NCI-H1930 (cell line): ENCODE measurements at places on chromosomes 5 and 9.

DNA sequence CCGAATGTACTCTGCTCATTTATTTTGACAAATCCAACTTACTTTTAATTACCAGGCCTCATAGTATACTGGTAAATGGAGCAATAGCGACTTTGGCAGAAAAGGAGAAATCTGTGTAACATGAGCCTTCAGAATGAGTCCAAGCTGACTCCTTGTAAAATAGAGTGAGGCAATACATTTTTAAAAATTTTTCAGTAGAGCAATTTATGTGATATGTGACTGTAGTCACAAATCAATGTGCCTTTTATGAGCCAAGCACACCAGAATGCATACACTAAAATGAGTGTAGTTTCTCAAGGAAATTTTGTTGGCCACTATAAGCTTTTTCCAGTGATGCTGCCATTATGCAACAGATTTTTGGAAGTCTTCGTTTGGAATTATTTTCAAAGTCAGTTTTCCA, 73.8 kb downstream of the SNCAIP start:
- no peak for DNase-seq

DNA sequence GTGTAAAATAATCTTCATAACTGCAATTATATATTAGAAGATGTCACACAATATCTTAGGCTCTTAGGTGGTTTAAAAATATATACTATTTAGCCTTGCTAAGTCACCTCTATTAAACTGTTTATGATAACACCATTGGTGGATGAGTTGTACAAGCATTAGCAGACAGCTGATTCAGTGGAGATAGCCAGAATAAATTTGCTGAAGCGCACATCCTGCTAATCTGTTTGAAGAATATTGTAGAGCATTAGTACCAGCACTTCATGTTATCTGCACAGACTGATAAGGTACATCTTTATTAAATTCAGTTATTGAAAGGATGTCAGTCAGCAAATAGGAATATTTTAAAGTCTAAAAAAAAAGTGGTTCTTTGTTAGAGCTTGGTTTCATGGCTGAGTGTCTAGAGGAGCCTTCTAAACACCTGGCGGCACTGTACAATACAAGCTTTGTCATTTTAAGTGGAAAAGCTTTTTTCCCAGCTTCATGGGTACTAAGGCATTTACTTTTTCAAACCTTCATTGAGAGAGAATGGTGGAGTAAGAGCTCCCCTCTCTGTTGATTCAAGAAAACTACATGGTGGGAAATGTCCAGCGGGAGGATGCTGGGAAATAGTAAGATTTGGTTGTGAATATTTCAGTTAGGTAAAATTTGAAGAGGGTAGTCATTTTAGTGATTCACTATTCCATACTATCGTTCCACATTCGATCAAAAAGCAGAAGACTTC, 275.1 kb downstream of the SLF1 start:
- no peak for DNase-seq

DNA sequence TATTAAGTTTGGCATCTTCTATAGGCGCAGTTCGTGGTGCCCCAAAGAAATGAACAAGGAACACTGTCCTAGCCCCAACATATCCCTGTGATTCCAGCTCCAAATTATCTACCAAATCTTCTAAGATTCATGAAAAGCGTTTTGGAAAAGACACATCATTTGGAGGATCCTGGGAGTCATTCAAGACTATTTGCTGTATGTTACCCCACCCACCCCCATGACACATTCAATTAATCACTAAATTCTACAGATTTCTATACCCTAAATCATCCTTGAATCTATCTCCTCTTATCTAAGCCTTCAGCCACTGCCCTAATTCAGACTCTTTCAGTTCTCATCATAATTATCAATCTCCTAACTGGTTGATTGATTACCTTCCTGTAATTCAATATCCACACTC, 5.5 kb upstream of the RUSC2 start:
- DNase-seq = no peak

GRCh38 chr9:95499046-95499676, 17.6 kb downstream of the PTCH1 start:
- no peak for DNase-seq

DNA sequence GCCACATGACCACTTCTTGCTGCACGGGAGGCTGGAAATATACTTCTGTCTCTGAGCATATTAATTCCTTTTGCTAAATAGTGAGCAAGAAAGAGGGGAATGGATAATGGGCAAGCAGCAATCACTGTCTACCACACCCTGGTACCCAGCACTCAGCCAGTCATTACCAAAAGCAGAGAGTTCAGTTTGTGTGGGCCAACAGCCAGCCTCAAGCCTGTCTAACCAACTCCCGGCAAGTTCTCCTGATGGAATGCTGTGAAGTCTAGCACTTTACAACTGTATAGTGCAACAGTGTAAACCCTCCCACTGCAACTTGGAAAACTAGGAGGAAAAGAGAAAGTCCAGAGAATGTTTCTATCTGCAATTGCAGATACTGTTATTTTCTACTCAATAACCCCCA, 47.8 kb downstream of the PLK2 start:
- no peak for DNase-seq

DNA sequence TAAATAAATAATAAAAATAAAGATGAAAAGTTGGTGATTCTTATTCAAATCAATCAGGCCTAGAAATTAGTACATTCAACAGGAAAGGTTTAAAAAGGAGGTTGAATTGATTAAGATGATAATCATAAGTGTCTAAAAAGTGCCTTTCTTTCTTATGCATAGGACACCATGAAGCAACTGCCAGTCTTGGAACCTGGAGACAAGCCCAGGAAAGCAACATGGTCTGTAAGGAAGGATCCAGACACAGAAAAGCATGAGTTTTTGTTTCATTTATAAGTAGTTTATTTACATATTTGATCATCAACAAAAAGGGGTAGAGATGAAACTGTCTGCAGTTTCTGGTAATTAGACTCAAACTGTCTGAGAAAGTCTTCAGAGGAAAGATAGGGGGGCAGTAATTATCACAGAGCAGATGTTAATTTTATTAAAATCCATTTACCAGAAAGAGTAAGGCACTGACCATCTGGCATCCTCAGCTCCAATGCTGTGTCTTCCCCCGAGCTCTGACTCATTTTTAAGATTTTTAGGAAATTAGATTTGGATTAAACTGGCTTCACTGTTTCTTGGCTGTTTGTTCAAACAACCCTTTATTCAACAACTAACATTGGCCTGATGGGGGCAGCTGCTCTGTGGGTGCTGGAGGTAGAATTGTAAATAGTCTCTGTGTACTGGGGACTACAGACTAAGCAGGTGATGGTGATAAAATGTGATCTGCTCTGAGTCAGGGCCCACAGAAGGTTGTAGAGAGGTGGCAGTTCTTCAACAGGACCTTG, 2.7 kb downstream of the RABEPK start:
- no peak for DNase-seq

- no peak for DNase-seq
Observed at GRCh38 chr9:113581865-113582697, 118.6 kb downstream of the RGS3 start.

DNA sequence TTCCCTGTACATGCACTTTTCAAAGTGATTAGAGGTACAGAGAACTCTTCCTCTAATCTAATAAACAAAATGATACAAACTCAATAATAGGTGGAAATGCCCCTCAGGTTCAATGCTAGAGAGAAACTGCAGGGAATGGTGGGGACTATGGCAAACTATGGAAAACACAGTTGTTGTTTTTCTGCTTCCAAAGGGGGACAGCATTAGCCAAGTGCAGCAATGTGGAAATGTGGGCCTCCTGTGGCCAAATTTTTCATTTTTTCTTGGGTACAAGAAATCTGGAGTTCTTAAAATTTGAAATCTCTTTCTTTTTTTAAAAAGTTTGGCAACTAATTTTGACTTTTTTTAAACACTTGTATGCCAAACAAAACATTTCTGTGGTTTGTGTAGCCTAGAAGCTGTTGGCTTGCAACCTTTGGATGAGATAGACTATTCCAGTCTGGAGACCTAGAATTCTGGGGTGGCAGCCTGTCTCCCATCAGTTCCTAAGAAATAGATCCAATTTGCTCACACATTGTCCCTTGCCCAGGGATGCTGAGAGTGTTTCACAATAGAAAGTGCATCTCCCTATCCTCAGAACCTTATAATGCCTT, 218.6 kb downstream of the PAPPA start:
- DNase-seq = no peak

DNA sequence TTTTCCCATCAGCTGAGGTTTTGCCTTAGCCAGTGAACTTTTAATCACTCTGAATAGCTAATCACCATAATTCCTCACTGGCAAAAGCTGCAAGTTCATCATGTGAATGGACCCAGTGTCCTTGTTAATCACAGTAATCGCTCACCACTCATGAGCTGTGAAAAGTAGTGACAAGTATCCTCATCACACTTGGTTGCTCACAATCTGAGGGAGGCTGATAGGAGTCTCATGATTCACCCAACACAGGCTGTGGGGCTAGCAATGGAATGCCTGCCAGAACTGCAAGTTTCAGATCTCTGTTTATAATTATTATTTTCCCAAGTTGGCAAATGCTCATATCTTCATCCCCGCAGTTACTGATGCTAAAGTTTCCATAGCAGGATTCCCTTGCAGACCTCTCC, 467.2 kb downstream of the KIF4B start:
- no peak for DNase-seq

DNA sequence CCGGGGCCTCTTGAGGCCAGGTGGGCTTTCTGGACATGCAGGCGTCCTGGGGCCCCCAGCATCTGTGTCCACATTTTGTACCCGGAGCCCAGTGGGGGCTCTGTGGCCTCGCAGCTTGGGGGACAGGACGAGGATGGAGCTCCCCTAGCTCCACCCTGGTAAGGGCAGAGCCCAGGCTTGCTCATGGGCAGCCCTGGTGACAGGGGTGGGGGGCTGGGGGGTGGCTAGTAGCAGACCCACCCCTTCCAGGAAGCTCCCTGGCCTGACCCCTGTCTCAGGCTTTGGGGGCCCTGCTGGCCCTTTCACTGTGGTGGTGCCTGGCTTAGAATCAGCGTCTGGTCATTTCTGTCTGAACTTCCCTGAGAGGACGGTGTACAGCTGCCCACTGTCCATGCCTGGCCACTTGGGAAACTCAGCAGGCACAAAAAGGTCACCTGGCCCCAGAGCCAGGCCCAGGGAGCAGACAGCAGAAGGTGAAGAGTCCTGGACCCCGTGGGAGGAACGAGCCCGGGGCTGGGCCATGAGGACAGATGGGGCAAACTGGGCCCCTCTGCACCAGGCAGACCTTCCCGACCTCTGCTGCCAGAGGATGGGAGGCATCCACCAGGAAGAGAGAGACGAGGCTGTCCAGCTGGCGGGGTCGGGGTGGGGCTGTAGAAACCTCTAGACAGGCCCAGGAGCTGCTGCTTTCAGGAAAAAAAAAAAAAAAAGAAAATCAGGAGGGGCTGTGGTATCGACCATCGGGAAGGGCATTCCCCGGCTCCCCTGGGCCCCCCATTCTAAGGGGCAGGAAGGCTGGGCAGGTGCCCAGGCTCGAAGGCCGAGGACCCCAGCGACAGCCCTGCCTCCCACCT, 52.8 kb downstream of the EXD3 start:
- DNase-seq = no peak

- no peak for DNase-seq
Observed at GRCh38 chr5:69300537-69301203, 31.9 kb downstream of the CCDC125 start.

GRCh38 chr9:33659921-33660320, 135.4 kb upstream of the PRSS3 start:
- no peak for DNase-seq

DNA sequence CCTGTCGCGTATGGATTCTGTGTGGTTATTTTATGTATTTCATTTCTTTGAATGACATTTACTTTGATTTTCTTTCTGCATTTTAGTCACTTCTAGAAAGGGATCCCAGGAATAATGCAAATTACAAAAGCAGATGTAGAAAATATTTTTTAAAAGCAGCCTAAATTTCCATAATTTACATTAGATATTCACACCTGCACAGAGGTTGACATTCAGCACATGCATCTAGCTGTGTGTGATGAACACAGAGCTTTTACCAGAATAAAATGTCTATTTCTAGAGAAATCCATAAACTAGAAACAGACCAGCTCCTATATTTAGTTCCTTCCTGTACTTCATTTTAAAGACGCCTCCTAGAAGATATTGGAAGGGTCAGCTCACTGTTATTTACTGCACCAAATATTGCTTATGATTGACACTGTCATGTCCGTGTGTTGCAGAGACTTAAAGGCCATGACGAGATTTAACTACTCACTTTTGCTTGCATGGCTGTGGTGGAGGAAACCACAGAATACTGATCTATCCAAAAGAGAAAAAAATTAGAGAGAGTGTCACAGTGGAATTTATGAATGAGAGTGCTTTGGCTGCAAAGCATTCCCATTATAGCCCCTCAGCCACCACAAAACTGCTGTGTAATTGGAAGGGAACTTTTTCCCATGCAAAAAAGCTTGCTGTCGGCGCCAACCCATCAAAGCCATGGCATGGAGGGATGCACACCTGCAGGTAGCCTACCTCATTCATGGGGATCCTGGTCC, 58.1 kb downstream of the EBF1 start:
- no peak for DNase-seq

GRCh38 chr9:130448771-130449603, 4.2 kb downstream of the ASS1 start:
- DNase-seq = no peak

DNA sequence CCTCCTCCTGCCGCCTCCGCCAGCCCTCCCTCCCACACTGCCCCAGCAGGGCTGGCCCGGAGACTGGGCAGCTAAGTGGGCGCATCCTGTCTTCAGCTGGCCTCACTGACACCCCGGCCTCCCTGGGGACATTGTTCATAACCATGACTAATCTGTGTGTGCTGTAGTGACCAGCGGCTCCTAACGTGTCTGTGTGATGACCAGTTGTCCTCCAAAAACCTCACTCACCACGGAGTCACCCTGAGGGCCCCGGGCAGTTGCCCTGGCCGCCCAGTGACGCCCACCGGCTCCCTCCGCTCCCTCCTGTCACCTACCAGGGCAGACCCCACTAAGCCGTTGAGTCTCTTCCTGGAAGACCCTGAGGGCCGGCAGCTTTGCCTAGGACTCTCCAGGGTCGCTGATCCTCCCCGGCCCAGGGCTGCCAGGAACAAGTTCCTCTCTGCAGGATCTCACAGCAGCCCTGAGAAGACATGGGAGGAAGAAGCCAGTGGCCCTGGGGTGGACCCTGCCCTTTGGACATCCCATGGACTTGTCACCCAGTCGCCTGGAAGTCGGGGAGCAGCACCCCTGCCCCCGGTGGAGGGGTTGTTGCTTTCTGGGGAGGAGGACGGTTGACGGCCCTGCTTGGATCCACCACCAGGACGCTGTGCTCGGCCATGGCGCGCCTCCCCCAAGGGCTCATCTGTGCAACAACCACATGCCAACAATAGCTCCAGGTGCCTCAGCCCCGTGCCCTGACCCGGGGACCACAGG, 110.2 kb upstream of the LMX1B start:
- no peak for DNase-seq

- no peak for DNase-seq
Observed at GRCh38 chr5:59763541-59763940, 130.0 kb downstream of the PDE4D start.

- DNase-seq = no peak
Observed at GRCh38 chr9:114923918-114924317, 6.5 kb downstream of the TNFSF8 start.

- DNase-seq = no peak
Observed at GRCh38 chr9:114804505-114804904, 1.3 kb downstream of the TNFSF15 start.
